Activated T-cell treated with anti-CD3 and anti-CD28 coated beads for 24 hours (primary cell): ENCODE measurements at places on chromosomes 2 and 18.

DNA sequence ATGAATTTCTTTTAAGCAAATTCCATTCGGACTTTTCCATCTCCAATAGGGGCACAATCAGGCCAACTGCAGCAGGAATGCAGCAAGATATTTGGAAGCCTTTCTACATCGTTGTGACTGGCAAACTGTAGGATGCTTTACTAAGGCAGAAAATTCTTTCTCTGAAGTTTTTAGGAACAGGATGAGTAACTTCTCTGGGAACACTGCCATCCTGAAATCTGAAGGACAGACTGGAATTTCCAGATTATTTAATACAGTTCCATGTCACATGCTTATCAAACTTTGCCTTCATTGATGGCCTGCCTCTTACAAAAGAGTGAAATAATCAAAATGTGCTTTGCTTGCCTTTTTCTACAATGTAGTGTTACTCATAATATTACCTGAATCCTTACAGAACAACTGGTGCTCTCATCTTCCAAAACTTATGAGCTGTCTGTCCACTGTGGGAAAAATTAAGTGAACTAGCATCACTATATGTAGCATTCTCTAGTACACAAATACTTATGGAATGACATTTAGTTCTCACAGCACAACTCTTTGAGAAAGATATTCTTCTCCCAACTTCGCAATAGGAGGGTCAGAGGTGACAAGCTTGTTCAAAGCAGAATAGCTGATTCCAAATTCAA, 32.0 kb upstream of the MAP2 start:
- DNase-seq: no peak

- DNase-seq: no peak
Measured at GRCh38 chr2:54206596-54206995, 49.4 kb downstream of the TSPYL6 start.

- DNase-seq: no peak
Measured at GRCh38 chr18:4077204-4077603, 377.9 kb downstream of the DLGAP1 start.

DNA sequence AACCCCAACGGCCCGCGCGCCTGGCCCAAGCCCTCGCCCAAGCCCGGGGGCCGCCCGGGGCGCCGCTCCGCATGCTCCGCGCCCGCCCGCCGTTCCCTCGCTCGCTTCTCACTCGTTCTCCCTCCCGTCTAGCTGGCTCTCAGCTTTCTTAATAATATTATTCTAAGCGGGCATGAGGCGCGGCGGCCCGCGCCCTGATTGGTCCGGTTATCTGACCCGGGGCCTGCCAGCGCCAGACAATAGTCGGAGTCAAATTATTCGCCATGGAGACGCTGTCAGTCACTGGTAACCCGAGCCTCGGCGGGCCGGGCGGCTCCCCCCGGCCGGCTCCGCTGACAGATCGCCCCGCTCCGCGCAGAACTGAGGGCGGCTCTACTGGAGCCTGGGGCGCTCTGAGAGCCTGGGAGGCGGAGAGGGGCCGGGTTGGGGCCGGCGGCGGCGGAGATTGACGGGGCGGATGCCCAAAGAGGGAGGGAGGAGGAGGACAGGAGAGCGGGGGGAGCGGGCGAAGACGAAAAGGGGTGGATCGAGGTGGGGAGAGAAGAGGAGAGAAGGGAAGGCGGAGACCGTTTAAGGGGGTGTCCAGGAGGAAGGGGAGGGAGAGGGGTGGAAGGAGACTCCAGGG, at the start of gene SIX2:
Gene SIX2 (minus strand): TSS at position 150 of the 625 bp plus-strand sequence. CDS start 342 bp downstream, outside the sequence.
- DNase-seq: no peak

DNA sequence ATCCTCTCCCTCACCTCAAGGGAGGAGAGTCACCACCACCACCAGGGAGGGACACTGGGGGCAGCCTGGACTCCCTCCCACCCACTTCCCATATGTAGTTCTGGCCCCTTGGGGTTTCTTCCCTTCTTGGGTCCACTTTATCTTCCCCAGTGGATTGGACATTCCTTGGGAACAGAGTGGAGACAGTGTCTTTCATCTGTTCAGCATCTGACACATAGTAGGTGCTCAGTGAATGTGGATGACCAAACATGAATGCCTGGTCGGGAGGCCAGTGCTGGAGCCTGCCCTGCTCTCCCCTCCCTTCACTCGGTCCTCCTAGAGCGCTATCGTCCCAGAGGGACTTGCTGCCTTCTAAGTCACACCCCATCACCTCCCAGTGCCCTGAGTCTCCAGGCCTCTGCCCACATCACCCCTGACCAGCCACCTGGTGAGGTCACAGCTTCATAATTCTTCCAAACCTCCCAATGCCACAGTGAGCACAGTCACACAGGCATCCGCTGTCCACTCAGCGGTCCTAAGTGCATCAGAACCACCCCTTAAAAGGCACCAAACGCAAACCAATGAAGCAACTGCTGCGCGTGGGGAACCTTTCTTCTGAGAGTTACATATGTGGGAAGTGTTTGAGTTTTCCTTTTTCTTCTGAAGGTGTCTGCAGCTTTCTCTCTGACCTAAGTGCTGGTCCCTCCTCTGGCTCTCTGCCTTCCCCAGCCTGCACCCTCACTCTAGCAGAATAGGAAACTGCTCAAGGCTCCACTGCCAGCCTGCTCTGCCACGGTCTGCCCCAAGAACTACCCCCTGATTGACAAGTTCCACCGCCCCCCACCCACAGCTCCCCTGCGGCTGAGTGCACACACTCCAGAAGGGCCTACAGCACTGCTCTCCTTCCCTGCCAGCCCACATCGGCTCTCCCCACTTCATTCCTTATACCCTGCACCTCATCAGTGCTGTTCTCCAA, 7.2 kb upstream of the SFXN5 start:
- DNase-seq: no peak

DNA sequence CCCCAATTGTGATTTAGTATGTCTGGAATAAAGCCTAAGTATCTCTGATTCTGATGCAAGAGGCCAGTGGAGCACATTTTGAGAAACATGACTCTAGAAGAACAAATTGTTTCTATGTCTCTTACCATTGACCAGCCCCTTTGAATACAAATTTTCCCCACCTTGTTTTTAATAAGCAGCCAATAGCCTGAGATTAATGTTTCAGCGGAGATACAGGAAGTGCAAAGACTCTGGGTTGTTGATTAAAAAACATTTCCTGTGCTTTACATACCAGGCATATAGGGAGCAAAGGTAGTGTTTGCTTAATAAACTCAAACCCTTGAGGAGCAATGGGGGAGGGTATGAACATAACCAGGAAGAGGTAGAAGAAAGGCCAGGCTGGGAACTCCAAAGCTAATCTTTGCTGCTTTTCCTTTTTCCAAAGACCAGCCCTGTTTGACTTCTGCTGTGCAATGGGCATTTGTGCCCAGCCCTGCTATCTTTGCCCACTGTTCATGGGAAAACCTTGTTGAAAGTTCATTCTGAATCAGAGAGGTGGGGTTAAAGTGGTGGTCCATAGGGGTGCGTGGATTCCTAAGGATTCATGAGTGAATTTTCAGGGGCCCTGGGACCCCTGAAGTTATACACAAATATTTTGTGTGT, 29.3 kb downstream of the UPP2 start:
- no peak for DNase-seq

DNA sequence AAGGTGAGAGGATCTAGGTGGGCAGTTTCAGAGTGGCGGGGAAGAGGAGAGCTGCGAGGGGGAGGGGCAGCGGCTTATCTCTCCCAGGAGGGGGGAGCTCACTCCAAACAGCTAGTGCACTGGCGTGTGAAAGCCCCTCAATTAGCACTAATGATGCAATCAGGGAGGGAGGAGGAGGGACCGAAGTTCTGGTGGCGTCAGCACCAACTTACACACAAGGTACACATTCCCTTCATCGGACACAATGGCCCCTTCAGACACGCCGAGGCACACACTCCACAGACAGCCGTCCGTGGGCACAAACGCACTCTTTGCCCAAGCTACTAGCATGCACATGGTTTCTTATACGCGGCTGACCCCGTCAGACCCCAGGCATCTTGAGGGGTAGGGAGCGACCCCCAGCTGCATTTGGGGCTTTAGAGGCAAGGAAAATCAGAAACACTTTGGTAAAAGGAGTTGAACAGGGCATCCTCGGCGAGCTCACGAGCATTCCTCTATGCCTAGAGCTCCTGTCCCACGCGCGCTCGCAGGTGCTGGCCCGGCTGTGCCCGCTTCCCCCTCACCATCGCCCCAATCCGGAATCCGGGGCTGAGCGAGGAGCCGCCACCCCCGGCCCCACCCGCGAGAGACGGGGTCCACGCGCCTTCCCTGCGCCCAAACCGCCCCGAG, 868 bp upstream of the PKDCC start:
- no peak for DNase-seq

GRCh38 chr2:54708584-54709335, 14.7 kb upstream of the EML6 start:
- DNase-seq: no peak

DNA sequence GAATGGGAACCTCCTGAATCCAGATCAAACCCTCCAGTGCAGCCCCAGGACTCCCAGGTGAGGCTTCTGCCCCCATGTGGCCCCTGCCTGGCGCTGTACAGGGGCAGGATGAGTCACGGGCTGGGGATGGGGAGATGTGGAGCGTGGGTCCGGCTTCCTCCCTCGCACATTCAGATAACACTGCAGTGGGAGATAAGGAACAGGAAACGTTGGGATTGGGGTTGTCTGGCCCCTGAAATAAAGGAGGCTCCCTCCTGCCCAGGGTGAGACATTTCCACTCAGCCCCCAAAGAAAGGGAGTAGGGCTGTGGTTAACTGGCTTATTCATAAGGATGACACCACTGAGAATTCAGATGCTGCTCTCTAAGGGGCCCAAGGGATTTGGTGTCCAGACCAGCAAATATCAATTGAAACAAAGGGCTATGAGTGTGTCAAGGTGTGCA, 30.7 kb downstream of the IGFBP5 start:
- no peak for DNase-seq

- DNase-seq: no peak
Measured at GRCh38 chr2:70897203-70897976, 38.3 kb upstream of the ATP6V1B1 start.

DNA sequence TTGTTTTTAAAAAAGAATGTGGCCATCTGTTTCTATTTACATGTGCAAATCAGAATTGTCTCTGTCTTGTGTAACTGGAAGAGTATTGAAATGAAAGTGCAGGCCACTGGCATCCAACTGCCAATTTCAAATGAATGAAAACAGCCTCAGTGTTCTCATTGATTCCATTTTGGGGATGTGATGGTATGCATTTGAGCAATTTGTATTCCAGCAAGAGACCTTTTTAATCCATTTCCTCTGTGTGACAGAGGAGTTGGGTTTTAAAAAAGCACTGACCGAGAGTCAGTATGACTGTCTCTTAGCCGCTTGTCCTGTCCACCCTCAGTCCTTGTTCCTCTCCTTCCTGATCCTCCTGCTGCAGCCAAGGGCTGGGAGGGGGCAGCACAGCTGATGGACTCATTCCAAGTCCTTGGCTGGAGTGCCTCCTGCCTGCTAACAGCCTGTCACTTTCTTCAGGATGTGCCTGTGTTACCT, 50.0 kb downstream of the ASAP2 start:
- no peak for DNase-seq

DNA sequence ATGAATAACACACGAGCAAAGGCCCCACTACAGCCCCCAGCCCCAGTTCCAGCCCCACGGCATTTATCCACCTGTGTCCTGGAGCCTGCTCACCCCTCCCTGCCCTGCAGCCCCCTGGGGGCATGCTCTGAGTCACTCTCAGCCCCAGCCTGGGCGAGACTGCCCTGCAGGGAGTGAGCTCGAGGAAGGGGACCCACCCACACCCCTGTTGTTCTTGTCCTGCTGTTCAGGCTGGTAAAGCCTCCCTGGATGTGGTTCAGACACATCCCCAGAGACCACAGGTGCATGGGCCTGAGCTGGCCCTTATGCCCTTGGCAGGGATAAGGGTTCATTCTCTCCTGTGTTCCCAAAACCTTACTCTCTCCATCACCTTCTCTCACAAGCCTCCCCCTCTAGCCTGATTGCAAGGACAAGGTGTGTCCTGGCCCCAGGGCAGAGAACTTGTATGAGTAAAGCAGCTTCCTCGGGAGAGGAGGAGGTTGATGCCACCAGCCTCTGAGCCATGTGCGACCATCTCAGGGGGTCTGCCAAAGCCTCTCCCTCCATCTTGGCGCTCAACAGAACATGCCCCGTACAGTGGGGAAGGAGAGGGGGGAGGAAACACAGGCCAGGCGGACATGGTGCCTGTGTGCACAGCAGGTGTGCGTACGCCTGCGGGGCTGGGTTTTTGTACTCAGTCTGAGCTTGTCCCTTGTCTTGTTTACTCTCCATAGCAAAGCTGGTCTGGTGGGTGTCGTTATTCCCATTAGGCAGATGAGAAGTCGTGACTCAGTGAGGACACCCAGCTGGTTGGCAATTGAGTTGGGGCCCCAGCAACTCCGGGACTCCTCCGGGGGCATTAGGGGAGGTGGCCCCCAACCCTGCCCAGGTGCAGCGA, 64.4 kb downstream of the CIB4 start:
- no peak for DNase-seq

GRCh38 chr2:40419364-40419762, 32.5 kb downstream of the SLC8A1 start:
- DNase-seq: no peak

DNA sequence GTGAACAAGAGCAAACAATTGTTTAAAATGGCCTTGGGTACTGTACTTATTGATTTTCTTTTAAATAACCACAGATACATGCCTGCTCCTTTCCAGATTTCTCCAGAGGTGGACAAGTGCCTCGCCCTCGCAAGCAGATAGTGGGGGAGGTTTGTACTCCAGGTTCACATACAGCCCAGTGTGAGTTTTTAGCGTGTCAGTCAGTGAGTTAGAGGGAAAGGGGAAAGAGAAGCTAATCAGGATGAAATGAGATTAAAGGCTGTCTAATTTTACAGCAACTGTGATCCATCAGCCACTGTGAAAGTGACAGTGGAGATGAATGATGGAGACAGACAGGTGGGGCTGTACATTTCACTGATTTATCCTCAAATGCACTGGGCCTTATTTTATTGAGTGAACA, 74.7 kb downstream of the KLHL14 start:
- no peak for DNase-seq

DNA sequence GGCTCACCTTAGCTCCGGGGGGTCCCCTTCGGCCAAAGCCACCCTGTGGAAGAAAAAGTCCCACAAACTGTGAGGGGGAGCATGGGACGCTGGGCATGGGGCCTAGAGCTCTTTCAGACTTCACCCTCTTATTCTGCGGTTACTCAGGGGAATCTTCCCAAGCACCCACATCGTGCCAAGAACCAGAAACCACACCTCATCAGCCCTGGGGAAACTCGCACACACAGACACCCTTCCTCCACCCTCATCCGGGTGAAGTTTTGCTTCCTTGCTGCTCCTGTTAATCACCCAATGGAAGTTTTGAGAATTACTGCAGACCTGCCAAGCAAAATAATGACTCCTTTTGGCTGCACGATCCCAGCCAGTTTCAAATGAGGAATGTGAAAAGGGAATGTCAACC, 59.1 kb downstream of the COL6A3 start:
- DNase-seq: no peak
